ENCODE measurements at places on chromosomes 2 and 18.

DNA sequence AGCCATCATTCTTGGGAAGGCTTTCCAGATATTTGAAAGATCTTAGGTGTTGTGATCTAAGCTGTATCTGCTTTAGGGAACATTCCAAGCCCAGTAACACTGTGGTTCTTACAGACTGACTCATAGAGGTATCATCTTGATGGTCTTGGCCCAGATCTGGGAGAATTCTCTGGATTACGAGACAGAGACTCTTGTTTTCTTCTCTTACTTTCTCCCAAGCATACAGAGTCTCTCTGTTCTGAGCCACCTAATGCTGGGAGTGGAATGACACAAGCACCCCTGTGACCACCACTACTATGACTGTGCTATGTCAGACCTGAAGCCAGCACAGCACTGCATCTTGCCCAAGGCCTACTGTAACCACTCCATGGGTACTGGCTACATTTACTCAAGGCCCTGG is 81.0 kb upstream of the EPAS1 start:
- DNase-seq = no peak

DNA sequence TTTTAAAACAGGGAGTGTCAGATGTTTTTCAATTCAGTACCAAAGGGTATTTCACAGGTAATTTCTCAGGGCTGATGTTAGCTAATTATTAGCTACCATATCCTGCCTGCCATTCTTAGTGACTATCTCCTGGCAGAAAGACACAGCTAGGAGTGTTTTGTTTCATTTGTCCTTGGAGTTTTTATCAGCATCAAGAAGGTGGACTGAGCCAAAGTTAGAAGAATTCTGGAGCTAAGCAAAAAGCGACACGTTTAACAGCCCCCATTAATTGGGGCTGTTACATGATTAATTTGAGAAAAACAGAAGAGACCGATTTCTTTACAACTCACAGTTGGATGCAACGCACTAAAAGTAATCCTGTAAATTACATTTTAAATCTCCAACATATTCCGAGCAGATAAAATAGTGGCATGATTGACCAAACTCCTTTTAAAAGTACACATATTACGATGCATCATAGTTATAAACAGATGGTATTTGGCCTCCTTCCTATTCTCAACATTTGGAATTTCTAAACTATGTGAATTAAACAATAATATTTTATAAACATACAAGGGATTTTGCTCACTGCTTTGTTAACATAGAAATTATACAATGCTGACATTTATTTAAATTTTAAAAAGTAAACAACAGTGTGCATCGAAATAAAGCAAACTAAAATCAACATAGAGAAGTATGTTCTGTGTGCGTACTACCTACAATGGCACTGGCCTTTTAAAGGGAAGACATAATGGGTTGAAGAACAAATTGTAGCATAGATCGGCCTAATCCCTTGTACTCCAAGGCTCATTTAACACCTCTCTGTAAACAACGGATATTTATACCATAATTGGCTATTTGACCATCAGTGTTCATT is 585.1 kb downstream of the ZEB2 start:
- DNase-seq = no peak

GRCh38 chr2:98833172-98833916 is 102.4 kb upstream of the MGAT4A start:
- no peak for DNase-seq

DNA sequence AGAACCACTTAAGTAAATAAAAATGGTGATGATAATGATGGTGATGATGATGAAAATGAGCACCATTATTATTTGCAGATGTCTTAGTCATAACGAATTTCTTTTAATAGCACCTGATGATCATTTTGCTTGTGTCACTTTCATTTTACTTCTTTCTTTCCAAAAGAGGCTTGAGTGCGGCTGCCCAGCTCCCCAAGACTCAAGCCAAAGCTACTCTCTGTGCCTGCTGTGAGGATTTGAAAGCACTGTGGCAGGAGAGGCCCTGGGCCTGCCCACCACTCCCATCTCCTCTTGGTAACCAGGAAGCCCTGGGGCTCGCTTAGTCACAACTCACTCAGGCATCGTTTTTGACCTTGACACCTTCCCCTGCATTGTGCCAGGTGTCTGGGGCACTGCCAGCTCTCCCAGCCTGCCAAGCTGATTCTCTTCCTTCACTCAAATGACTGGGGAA is 41.2 kb downstream of the RPL37A start:
- no peak for DNase-seq

DNA sequence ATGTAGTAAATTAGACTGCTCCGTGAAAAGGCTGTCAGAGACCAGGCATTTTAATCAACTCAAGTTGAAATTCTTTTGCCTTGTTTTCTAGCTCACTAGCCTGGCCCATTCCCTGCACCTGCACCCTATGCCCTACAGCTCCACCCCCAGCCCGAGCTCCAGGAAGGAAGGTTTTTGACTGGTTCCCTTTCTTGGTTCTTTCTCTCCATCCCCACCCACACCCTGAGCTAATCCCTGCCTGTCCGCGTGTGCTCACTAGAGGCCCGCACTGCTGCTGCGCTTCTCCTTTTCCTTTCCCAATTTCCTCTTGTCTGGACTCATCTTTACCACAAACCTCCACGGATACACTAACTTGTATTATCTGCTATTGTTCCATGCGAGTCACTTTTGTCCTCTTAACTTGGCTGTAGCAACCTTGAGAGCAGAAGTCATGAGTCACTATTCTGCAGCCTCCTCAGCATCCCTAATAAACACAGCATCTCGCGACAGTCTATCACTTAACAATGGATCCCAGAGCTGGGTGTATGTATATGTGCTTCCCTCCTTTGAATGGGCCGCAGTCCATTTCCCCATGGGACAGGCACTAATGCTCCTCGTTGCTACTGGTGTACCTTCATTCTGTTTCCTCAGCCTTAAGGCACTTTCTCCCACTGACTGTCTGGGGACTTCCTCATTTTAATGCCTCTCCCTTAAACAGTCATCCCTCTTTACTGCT is 36.5 kb downstream of the COLEC12 start:
- DNase-seq = no peak

GRCh38 chr2:120514521-120514920 is 168.6 kb downstream of the INHBB start:
- DNase-seq = no peak

DNA sequence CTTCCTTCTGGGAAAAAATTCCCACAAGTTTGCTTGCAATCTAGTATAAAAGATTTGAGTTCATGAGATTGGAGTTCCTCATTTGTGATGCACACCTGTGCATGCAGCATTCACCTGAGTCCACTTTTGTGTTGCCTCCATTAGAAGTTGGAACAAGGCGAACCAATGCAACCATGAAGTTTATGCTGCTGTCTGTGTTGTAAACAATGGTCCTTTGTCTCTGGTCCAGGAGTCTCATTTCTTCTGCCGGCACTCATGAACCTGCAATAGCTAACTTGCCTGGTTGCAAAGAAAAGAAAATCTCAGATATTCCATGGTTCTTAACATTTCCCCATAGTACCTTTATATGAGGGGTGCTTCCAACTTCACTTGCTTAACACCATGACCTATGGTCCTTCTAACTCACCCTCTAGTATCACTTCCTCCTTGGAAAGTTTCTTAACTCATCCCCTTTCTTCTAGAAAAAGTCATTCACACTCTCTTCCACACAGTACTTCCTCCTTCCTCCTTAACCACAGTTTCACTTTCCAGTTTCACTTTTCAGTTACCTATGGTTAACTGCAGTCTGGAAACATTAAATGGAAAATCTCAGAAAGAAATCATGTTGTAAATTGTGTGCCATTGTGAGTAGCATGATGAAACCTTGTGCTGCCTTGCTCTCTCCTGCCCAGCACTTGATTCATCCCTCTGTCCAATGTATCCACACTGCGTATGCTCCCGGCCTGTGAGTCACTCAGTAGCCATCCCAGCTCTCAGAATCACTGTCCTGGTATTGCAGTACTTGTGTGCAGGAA is 128.8 kb upstream of the TRIB2 start:
- DNase-seq = no peak

GRCh38 chr2:145759228-145759915 is 1239.5 kb upstream of the ZEB2 start:
- no peak for DNase-seq

DNA sequence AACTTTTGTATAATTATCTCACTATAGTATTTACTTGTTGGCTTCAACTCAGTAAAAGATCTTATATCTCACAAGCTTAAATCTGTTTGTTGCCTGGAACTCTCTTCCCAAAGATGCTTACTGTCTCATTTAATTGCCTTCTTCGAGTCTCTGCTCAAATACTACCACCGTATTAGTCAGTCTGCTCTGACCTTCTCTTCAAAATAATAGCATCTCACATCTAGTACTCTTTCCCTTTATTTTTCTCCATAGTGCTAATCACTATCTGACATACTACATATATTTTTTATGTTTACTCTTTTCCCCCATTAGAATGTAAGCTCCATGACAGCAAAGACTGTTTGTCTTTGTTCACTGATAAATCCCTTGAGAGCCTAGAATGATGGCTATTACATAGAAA is 10.6 kb upstream of the MPP4 start:
- no peak for DNase-seq

DNA sequence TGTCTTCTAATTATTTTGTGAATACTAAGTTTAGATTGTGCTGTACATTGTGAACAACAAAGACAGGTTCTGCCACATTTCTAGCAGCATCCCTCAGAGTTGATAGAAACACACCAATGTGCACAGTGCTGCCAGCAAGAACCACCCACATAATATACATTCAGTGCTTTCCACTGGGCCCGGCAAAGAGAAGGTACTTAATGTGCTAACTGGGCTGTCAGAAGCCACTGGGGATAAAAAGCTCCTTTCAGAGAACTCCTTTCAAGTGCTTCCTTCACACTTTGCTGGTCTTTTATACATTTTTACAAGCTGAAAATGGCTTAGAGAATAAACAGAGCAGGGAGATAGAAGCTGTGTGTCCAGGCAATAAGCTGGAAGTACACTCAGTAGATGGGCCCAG is 58.0 kb upstream of the CAPN13 start:
- DNase-seq = no peak

DNA sequence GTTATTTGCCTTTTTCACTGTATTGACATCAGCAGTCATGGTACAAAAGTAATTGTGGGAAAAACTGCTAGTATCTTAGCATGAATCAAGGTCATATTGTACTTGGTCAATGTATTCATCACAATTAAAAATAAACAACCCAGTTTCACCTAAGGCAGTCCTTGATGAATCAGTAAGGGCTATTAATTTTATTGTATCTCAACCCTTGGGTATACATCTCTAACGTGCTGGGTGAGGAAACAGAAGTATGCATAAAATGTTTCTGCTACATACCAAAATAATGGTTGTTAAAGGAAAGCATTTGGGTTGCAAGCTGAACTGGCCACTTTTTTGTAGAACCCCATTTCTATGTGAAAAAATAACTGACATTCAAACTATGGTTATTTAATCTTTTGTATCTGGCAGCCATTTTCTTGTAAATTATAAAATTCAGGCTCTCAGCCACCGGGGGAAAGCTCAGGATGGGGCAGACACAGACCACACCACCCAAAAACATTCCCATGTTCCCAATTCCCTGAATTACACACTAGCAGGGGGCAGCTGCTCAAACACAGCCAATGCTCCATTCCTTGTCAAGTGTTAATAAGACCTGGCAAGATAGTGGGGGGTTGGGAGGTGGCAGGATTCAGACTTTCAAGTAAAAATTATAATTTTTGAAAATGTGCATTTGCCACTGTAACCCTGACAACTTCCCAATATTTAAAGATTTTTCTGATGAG is 49.3 kb downstream of the OLA1 start:
- DNase-seq = no peak

DNA sequence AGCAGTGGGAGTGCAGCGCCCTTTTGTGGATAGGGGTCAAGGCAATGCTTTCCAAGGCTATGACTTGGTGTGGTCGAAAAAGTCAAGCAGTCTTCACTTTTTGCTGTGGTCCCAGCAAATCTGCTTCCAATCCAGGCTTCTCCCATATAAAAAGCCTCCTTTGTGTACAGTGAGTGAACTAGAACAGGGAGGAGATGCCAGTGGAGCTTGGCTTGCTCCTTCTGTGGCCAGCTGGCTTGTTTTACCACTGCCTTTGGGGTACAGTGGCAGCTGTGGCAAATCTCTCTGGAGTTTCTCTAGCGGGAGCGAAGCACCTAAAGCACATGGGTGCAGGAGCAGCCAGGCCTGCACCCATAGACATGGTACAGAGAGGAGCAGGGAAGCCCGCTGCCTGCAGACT is 103.5 kb downstream of the MSH2 start:
- DNase-seq = no peak

- no peak for DNase-seq
These were observed 50.8 kb downstream of the PID1 start for GRCh38 chr2:229220254-229220653.

Data from hypothalamus (tissue), 51 donors.